ENCODE measurements at places on chromosomes 7 and 10.

GRCh38 chr7:45347804-45348203, 190.2 kb downstream of the RAMP3 start:
- DNase-seq: no peak

DNA sequence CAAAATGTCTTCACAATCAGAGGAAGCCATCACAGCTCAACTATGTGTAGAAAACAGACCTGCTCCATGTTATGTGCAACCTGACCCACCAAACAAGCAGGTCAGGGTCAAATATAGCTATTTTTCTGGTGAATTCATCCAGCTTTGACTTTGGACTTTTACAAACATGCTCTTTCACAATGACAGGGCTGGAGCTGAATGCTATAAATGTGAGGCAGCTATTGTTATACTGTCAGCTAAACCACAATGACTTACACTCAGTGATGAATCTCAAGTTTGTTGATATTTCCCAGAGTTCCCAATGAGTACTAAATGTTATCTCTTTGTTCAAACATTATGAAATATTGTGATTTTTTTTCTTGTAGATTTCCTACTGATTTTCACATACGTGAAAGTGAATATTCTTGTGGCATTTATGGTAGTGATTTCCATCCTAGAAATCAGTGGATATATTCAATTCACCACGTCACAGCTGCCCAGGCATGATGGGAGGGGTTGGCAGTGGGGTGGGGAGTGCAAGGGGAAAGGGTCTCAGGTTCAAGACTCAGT, 2.5 kb upstream of the ITIH2 start:
- DNase-seq: no peak

DNA sequence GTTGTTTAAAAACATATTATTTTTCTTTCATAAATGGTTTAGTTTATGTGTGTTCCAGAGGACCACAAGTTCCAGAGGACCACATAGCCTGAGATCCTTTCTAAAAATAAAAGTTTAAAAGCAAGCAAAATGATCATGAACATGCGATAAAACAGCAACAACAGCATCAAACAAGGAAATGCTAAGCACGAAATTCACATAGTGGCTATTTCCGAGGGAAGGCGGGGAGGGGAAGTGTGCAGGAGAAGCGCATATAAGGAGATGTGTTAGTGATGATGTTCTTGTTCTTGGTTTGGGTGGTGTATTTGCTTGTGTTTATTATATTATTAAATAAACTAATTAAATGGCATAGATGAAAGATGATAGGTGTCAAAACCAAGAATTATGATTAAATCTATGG, 1.2 kb downstream of the TBATA start:
- DNase-seq: no peak

DNA sequence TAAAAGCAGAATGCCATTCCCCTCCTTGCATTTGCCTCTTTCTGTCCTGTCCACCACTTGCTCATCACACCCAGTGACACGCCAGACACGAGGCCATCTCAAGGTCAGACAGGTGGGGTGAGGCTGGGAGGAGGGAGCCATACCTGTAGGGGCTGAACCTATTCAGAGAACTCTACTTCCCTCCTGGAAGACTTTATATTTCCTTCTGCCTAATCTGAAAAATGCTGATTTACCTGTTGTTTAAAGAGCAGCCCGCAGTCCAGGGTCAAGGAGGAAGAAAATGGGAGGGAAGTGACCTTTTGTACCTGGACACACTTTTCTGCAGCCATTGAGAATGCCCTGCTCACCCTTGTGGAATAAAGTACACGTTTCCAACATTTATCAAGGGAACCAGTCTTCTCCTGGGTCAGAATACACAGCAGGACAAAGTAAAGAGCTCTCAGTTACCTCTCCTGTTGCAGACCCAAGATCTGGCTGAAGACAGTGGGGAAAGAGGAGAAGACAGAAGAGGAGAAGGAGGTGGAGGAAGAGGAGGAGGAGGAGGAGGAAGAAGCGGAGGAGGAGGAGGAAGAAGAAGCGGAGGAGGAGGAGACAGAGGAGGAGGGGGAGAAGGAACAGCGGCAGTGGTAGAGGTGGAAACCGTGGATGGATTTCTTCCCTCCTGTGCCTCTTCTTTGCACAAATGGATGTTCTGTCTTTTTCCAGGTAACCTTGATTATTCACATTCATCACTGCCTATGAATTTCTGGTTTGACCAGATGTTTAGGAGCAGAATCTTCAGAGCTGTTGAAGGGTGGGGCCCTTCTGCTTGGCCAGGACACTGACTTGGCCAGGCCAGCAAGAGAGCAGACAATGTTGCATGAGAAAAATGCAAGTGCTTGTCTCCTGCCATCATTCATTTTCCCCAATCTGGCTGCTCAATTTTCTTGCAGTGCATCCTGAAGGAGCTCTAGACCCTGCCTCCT, 1.2 kb upstream of the BLNK start:
- no peak for DNase-seq

Measured in coronary artery (tissue), 2 donors.